ENCODE measurements at places on chromosomes 5 and 9.

DNA sequence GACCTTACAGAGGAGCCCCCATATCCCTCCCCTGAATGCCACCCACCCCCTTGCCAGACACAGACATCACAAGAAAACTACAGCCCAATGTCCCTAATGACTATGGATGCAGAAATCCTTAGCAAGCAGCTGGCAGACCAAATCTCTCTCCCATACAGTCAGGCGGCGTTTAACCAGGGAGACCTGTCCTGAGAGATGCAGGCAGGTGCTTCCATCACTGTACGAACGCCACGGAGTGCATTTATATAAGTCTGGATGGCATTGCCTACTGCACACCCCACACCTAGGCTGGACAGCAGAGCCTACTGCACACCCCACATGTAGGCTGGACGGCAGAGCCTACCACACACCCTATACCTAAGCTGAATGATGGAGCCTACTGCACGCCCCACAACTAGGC, 34.4 kb upstream of the SARDH start:
- no peak for DNase-seq

- DNase-seq: peak; percentile 57
These were observed 519.6 kb downstream of the CTNND2 start for GRCh38 chr5:11384441-11385250.

DNA sequence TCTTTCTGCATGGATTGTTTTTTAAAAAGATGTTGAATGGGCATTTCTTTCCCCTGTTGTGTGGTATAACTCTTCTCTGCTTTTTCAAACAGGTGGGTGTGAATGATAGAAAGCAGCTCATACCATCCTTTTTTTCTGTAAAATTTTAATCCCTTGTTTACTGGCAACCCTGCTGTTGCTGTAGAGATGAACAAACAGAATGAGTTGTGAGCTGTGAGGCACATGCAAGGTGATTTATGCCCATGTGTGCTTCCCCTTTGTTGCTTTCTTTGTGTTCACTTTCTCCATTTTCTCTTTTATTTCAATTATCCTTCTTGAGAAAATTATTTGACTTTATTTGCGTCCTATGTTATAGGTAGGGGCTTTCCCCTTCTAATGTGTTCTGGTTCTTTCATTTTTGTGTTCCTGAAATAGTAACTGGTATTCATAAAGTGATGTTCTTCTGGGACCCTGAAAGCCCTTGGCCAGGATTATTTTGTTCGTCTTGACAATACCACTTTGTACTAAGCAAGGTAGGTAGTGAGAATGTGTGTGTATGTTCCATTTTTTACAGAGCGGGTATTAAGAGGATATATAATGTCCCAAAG, 79.9 kb downstream of the AOPEP start:
- DNase-seq: no peak

GRCh38 chr9:136850866-136851775, 1.0 kb upstream of the MAMDC4 start:
- DNase-seq: no peak

DNA sequence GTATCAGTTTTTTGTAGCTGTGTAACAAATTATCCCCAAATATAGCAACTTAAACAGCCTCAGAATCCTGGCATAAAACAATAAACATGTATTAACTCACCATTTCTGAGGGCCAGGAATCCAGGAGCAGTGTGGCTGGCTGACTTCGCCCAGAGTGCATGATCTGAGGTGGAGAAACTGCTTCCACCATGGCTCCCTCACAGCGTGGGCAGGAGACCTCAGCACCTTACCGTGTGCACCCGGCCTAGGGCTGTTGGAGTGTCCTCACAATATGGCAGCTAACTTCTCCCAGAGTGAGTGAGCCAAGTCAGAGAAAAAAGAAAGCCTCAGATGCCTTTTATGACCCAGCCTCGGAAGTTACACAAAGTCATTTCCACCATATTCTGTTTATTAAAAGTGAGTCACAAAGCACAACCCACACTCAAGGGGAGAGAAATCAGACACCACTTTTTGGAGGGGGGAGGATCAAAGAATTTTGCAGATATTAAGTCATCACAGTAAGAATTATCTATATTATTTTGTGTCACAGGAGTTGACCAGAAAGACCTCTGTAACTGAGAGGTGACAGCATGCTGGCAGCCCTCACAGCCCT, 59.6 kb downstream of the TSTD2 start:
- no peak for DNase-seq

DNA sequence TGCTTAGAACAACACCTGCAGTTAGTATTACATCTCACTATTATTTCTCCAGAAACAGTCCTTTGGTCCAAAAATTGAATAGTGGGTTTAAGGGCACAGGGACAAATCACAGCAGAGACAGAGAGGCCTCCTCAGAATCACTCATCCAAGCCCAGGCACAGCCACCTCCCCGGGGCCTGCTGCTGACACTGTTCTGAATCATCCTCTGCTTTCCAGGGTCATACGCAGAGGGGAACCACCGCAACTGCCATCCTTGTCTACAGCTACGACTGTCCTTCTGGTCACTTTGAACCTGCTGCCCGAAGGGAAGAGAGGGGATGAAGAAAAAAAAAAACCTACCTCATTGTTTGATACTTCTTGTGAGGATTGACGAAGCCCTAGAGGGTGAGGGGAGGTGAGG, 35.3 kb upstream of the MAN2A1 start:
- no peak for DNase-seq

DNA sequence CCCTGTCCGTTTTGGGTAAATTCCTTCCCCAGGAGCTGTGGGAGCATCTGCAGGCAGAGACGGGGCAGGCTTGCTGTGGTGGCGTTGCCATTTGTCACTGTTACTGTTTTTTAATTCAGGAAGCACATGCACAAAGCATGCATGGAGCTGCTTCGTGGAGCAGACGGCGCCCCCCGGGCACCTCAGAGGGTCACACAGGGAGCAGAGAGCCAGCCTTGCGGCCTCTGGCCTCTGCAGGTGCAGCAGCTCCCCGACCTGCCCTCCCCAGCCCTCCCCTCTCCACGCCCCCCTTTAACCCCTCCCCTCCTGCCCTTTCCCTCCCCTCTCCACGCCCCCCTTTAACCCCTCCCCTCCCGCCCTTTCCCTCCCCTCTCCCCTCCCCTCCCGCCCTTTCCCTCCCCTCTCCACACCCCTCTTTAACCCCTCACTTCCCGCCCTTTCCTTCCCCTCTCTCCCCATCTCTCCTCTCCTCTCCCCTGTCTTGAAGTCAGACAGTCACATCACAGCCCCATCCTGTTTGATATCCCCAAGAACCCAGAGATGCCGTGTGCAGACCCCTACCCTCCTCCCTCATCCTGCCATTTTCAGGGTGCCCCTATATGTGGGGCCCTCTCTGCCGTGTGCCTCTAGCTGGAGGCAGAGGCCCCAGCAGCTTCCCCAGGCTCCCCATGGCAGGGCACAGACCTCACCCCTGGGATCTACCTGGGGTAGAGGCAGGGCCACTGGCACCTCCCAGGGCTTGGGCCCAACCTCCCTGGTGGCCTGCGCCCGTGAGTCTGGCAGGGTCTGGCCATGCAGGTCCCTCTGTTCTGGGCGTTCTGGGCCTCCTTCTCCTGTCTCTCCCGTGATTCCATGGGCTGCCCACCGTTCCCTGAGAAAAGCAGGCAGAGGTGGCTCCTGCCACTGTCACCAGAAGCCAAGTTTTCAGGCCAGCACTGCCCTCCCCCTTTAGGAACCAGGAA, 29.6 kb upstream of the UBAC1 start:
- peak; percentile 93 for DNase-seq

- no peak for DNase-seq
These were observed 431.0 kb upstream of the TLE4 start for GRCh38 chr9:79140751-79141150.

GRCh38 chr9:21267485-21268346, 27.9 kb upstream of the IFNA14 start:
- no peak for DNase-seq

DNA sequence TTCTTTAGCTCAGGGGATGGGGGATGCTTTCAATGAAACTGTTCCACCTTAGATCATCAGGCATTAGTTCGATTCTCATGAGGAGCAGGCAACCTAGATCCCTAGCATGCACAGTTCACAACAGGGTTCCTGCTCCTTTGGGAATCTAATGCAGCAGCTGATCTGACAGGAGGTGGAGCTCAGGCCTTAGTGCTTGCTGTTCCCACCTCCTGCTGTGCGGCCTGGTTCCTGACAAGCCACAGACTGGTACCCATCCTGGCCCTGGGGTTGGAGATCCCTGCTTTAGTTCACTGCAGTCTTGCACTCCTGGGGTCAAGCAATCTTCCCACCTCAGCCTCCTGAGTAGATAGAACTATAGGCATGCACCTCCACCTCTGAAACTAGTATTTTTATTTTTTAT, 1369.8 kb upstream of the NUDT12 start:
- DNase-seq: no peak

- DNase-seq: no peak
These were observed 81.0 kb downstream of the MRPL36 start for GRCh38 chr5:1718669-1719068.

- no peak for DNase-seq
These were observed 431.9 kb downstream of the ANXA1 start for GRCh38 chr9:73583576-73583975.

- no peak for DNase-seq
These were observed 1016.3 kb upstream of the SEMA6A start for GRCh38 chr5:117590944-117591343.

DNA sequence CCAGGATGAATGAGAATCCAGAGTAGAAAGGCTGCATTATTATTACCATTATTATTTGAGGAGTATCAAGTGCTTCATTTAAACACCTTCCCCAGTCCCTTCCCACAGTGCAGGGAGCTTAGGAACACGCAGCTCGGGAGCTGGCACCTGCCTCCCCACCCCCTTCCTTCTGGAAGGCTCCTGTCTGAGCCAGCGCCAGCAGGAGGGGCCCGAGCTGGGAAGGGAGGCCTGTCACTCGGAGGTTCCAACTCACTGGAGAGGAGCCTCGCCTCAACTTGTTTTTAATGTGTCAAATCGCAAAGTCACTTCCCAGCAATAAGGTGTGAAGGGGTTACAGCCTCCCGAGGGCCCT, 156.4 kb upstream of the IRX4 start:
- DNase-seq: peak; percentile 28

- no peak for DNase-seq
These were observed 1985.5 kb upstream of the CDH6 start for GRCh38 chr5:29208024-29208423.

DNA sequence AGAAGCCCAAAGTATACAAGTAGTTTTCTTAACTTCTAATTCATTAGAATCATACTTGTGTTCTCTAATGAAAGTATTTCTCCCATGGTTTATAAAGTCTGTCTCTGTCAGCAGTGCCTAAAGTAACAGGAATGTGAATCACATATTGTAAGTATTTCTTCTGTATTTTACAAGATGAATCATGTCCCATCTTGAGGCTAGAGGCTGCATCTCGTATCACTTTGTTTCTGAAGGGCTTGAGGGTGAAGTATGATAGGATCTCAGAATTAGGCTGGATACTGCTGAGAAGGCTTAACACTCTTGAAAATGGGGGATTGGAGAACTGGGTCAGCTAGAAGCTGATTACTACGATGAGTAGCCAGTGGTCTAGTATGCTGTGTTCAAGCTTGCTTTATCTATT, 242.2 kb upstream of the ACTBL2 start:
- DNase-seq: no peak

GRCh38 chr5:96629774-96630173, 32.4 kb upstream of the CAST start:
- peak; percentile 32 for DNase-seq

GRCh38 chr9:114218264-114219120, 63.2 kb downstream of the COL27A1 start:
- DNase-seq: no peak

GRCh38 chr5:34930462-34930844, 1.1 kb downstream of the DNAJC21 start:
- no peak for DNase-seq

DNA sequence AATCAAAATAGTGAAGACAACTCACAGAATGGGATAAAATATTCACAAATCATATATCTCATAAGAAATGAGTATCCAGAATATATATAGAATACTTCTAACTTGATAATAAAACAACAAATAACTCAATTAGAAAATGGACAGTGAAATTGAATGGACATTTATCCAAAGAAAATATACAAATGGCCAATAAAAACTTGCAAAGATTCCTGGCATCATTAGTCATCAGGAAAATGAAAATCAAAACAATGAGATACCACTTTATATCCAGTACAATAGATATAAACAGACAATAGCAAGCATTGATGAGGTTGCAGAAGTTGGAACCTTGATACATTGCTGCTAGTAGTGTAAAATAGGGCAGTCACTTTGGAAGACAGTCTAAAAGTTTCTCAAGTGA, 12.8 kb upstream of the TLR4 start:
- DNase-seq: no peak

DNA sequence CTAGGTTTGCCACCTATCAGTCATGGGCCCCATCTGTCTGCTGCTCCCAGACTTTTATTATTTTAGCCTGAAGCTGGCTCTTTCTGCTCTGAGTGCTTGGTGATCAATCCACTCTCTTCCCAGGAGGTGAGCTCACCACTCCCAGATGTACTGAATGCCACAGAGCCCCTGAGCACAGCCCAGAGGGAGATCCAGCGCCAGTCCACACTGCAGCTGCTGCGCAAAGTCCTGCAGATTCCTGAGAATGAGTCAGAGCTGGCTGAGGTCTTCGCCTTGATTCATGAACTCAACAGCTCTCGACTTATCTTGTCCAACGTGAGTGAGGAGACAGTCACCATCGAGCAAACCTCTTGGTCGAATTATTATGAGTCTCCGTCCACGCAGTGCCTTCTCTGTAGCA, 36.0 kb downstream of the HMGXB3 start:
- DNase-seq: peak; percentile 5

GRCh38 chr5:116456036-116456435, 118.6 kb downstream of the SEMA6A start:
- DNase-seq: no peak

- DNase-seq: no peak
These were observed 146.1 kb upstream of the RANBP3L start for GRCh38 chr5:36447776-36448175.

GRCh38 chr9:126623667-126624478, 10.1 kb downstream of the LMX1B start:
- peak; percentile 67 for DNase-seq

DNA sequence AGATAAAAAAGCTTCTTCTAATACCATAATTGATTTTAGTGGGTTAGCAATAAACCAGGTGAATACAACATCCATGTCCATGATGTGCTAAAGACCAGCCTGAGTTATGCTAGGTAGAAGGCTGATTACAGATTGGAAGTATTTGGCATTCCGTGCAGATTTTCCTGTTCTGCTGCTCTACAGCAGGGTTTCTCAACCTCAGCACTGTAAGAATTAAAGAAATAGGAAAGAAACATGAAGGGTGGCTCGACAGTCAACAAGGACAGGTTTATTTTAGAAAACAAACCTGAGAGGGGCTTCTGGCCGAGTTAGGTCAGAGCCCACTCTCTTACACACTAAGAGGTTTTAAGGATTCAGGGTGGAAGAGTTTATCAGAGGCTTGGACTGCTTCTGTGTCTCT, 42.3 kb downstream of the ZFAND5 start:
- DNase-seq: no peak

Data from eye (tissue), 1 donor.